ENCODE measurements at places on chromosomes 3 and 15.

- DNase-seq, result no peak
Observed at GRCh38 chr3:15974647-15975046, 176.9 kb upstream of the ANKRD28 start.

DNA sequence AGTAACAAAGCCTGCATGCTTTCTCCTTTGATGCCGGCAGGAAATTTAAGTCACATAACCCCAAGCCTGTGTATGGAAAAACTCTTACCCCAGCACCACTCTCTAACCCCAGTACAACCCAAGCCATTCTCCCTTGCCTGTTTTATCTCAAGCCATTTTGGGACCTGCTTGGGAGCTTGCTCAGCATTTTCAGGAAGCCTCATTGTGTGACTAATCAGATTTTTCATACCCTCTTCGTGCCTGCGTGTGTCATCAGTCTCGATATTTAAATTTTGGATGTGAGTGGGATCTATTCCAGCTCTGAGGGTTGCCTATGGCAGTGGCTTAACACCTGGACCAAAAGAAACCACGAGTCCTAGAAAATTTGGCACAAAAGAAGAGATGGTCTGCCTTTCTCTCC lies 426.2 kb downstream of the SQOR start:
- no peak for DNase-seq

GRCh38 chr3:129576514-129577352 lies 29.7 kb downstream of the PLXND1 start:
- DNase-seq, result no peak

DNA sequence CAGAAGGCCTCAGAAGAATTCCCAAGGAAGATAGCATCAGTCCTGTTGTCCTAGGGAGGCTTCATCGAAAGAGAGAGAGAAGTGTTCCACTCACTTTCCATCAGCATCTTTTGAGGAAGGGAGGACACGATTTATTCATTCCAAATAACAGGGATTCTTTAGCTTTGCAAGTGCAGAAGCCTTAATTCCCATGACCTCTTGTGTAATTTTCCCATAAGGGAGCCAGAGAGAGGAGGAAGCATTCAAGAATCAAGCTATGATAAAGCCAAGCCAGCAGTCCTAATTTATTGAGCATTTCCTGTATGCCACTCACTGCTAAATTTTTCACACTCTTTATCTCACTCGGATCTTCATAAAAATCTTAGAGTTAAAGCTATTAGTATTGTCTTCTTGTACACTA lies 169.7 kb upstream of the MITF start:
- DNase-seq, result no peak

GRCh38 chr3:182104881-182105280 lies 393.2 kb downstream of the SOX2 start:
- DNase-seq, result no peak

GRCh38 chr3:135148398-135149020 lies 353.4 kb downstream of the EPHB1 start:
- no peak for DNase-seq

DNA sequence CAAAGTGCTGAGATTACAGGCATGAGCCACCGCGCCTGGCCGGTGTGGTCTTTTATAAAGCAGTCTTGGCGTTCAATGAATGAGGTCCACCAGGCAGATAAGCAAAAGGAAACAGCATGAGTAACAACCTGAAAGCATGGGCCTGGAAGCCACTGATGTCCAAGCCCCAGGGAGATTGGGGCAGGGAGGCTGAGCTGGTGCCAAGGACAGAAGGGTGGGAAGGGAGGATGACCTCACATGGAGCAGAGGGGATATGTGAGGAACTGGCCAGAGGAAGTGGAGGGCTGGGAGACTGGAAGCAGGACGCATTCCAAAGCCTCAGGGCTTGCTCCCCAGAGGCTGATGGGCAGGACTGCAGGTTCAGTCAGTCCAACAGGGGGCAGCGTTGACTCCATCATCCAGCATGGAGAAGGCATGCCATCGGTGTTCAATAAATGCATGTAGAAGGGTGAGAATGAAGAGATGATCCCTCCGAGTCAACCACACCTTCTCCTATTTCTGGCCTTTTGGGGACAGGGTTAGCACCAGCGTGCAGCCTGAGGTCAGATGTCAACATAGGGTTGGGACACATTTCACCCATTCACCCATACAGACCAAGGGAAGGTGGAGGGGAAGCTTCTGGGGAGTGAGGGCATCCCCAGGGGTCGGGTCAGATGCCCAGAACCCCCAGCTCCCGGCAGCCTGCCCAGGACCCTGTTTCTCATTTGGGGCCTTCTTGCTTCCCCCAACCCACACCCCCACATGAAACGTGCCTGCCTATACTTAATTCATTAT lies 14.8 kb downstream of the MYL3 start:
- no peak for DNase-seq

- no peak for DNase-seq
Observed at GRCh38 chr3:188465311-188465710, 311.4 kb downstream of the LPP start.

DNA sequence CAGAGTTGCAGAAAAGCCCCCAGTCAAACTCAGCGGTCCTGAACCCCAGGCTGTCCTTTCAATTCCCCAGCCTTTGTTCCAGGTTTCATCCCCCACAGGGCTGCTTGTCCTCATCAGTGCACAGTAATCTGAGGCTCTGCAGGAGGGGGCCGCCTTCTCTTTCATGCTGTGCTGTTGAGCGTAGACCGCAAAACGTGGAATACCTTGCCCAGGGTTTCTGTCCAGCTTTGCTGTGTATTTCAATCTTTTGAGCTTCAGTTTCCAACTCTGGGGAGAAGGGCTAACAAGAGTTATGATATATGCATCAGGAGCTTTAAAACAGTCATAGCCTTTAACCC lies 64.8 kb downstream of the FAM43A start:
- no peak for DNase-seq

DNA sequence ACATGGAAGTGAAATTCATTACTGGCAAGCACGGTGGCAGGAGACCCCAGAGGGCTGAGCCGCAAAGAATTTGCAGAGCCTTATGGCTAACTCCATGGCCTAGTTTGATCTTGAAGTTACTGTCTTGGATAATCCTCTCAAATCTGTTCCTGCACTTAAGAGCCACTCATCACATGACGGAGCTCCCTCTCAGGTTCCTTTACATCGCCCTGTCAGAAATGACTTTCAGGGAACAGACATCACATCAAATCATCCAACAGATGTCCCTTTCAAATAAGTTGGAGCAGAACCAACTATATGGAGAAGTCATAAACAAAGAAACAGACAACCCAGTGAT lies 328.8 kb upstream of the THBS1 start:
- no peak for DNase-seq

DNA sequence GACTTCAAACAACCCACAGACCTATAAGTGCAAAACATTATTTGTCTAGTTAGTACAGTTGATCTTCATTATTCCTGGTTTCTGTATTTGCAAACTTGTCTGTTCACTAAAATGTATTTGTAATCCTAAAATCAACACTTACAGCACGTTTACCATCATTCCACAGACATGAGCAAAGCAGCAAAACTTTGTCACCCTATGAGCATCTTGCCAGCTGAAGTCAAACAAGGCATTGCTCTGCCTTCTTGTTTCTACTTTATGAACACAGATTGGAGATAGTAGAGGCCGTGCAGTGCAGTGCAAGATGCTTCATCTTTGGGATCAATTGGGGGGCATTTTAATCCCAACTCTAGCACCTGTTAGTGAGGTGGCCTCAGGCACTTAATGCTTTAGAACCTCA lies 202.1 kb downstream of the NLGN1 start:
- no peak for DNase-seq

Measured in esophagus muscularis mucosa (tissue), 4 donors.